ENCODE measurements at places on chromosomes 12 and 14. TPM values are rescaled to one million over a fixed set of nuclear protein-coding genes. Genes with fewer than 3 reads are reported as not detected.

DNA sequence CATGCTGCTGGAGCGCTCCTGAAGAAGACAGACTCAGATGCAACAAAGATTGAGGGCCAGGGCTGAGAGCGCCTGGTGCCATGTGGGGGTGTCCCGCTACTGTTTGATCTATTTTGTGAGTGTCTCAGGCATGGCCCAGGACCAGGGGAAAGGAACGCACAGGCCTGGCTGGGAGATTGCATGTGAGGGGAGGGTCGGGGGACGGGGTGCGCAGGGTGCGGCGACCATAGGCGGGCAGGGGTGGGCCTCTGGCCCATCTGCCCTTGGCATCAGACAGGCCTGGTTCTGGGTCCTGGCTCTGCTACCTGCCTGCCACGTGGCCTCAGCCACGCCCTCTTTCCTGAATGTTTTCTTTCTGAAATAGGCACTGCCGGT is 47.5 kb downstream of the BEGAIN start:
- no peaks in the 10 kb centered on the region for H3K27me3 ChIP-seq
- H3K36me3 ChIP-seq = no peaks in the 10 kb centered on the region
- H3K27ac ChIP-seq = no peak overlapping the region
- H3K4me3 ChIP-seq = no peak overlapping the region
- no peak for DNase-seq

- no peak overlapping the region for H3K4me3 ChIP-seq
- peaks cover 11% of the 10 kb centered on the region for H3K36me3 ChIP-seq
- peaks cover 10% of the 10 kb centered on the region for H3K4me1 ChIP-seq
- no peaks in the 10 kb centered on the region for H3K27me3 ChIP-seq
- DNase-seq = no peak
- no peak overlapping the region for H3K27ac ChIP-seq
These were observed 20.1 kb downstream of the WDR20 start for GRCh38 chr14:102159841-102160240.

DNA sequence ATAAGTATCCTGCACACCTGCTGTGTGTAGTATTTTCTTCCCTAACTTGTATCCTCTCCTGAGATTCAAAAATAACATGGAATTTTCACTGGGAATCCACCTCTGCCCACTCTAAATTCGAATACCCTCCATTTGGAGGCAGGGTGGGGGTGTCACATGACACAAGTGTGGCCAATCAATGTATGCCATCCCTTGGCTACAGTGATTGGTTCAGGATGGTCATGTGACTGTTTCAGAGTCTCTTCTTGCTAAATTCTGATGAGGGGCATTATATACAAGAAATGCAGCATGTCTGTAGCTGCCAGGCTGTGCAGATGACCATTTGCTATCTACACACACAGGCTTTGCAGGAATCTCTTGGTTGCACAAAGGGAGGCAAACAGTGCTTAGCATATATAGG is 86.8 kb upstream of the TMEM132C start:
- no peaks in the 10 kb centered on the region for H3K27me3 ChIP-seq
- DNase-seq = no peak
- H3K27ac ChIP-seq = no peak overlapping the region
- H3K36me3 ChIP-seq = no peaks in the 10 kb centered on the region
- no peaks in the 10 kb centered on the region for H3K4me1 ChIP-seq
- no peak overlapping the region for H3K4me3 ChIP-seq

DNA sequence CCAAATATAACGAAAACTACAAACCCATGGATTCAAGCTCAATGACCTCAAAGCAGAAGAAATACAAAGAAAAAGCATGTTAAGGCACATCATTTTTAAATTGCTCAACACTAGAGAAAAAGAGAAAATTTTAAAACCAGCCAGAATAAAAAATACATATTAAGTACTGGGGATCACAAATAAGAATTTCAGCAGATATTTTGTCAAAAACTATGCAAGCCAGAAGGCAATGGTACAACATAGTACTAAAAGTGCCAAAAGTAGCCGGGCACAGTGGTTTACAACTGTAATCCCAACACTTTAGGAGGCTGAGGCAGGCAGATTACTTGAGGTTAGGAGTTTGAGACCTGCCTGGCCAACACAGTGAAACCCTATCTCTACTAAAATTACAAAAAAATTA is 10.2 kb downstream of the SGPP1 start:
- DNase-seq = no peak
- peaks cover 2% of the 10 kb centered on the region for H3K36me3 ChIP-seq
- H3K27ac ChIP-seq = no peak overlapping the region
- H3K4me3 ChIP-seq = no peak overlapping the region
- no peaks in the 10 kb centered on the region for H3K27me3 ChIP-seq

- H3K4me1 ChIP-seq = no peaks in the 10 kb centered on the region
- no peaks in the 10 kb centered on the region for H3K27me3 ChIP-seq
- no peak for DNase-seq
- H3K27ac ChIP-seq = no peak overlapping the region
- H3K4me3 ChIP-seq = no peak overlapping the region
These were observed 46.7 kb downstream of the EML5 start for GRCh38 chr14:88746052-88746451.

GPR162 gene
- total RNA-seq = not detected

PZP gene
- not detected for total RNA-seq
